ENCODE measurements at places on chromosomes 4 and X.

DNA sequence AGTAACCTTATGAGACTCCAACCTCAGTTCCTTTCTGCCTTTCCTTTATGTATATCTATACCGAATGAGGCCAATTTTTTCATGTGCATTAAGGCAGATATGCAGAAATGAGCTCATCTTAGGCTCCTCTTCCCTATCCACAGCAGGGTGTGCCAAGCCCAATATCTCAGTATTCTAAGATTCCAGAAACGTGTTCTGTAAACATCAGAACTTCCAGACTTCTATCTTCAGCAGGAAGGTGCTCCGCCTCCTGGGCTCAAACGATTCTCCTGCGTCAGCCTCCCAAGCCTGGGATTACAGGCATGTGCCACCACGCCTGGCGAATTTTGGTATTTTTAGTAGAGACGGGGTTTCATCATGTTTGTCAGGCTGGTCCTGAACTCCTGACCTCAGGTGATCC, 31.0 kb upstream of the CCNG2 start:
- DNase-seq, result no peak

GRCh38 chr4:16199093-16199492, 27.2 kb downstream of the TAPT1 start:
- DNase-seq, result no peak

DNA sequence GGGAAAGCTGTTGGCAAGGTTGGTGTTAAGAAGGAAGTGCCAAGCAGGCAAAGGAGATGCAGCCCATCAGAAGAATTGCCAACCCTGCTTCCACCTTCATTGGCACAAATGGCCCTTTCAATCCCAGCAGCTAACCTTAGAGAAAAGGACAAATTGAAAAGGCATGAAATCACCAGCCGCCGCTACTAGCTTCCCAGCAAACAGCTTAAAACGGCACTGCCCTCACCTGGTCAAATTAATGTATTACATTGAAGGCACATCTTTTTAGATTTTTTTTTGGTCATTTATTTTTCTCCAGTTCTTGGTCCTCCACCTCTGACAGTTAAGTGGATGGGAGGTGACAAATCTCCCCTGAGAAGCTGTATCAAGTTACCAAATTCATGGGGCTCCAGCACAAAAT, 51.0 kb upstream of the NHSL2 start:
- no peak for DNase-seq

GRCh38 chr4:53455766-53456165, 78.3 kb downstream of the FIP1L1 start:
- DNase-seq, result no peak

GRCh38 chr4:79325864-79326328, at the start of gene NAA11:
Gene NAA11, minus strand, starts transcription at chr4:79326061. Its CDS starts 184 bp downstream, at chr4:79325877.
- no peak for DNase-seq

DNA sequence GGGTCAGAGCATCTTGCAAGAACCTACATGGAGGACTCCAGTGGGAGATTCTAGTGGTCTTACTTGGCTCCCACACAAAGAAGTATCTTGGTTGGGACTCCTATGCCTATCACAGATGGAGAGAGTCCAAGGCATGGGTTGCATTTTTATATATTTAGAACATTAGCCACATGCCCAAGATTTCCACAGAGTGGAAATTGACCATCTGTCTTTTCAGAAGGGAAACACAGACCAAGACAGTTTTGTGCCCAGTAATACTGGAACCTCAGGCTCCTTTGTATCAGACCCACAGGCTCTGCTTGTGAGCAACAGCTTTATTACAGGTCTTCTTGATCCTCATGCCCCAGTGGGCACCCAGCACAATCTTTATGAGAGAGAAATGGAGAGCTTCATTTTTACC, 43.6 kb downstream of the PAGE2 start:
- no peak for DNase-seq
